ENCODE measurements at places on chromosomes 3 and 15.

GRCh38 chr3:66021731-66022131 is 17.0 kb downstream of the MAGI1 start:
- DNase-seq: no peak

GRCh38 chr3:18245721-18246120 is 179.4 kb downstream of the SATB1 start:
- DNase-seq: no peak

DNA sequence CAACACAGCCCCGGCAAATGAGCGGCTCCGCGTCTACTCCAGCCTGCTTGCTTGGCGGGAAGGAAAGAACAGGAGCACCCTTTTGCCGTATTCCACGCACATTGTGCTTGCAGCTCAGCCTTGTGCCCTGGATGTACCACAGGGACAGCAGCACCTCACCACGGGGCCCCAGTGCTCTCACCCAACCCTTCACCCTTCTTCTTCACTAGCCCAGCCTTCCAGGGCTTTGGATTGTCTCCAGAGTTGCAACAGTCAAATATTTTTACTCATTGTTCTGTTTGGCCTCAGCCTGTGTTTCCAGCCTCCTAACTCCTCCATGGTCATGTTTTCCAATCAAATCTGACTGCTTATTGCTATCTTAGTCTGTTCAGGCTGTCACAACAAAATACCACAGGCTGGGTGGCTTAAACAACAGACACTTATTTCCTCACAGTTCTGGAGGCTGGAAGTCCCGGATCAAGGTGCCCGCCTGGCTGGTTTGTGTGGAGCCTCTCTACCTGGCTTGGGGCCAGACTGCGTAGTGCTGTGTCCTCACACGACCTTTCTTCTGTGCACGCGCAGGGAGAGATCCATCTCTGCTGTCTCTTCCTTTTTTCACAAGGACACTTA is 79.2 kb upstream of the ABHD17C start:
- no peak for DNase-seq

GRCh38 chr3:41141433-41142167 is 57.7 kb upstream of the CTNNB1 start:
- DNase-seq: no peak

- no peak for DNase-seq
These were observed 2.4 kb upstream of the CXCR6 start for GRCh38 chr3:45940781-45941365.
